Neural progenitor cell (in vitro differentiated cells): ENCODE measurements at places on chromosomes 11 and 22. TPM values are rescaled to one million over a fixed set of nuclear protein-coding genes. Genes with fewer than 3 reads are reported as not detected.
A peak's percentile ranks its signal among the peaks of the same experiment; 100 is the strongest.

- DNase-seq, result no peak
These were observed 263.8 kb upstream of the NARS2 start for GRCh38 chr11:78838417-78838816.

- DNase-seq, result peak; percentile 33
These were observed 19.6 kb downstream of the CHID1 start for GRCh38 chr11:890794-891540.

DNA sequence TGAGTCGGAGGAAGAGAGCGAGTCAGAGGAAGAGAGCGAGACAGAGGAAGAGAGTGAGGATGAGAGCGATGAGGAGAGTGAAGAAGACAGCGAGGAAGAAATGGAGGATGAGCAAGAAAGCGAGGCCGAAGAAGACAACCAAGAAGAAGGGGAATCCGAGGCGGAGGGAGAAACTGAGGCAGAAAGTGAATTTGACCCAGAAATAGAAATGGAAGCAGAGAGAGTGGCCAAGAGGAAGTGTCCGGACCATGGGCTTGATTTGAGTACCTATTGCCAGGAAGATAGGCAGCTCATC, 780 bp downstream of the TRIM44 start:
- no peak for DNase-seq

GRCh38 chr11:11345099-11345498, 8.0 kb downstream of the CSNK2A3 start:
- DNase-seq, result no peak

DNA sequence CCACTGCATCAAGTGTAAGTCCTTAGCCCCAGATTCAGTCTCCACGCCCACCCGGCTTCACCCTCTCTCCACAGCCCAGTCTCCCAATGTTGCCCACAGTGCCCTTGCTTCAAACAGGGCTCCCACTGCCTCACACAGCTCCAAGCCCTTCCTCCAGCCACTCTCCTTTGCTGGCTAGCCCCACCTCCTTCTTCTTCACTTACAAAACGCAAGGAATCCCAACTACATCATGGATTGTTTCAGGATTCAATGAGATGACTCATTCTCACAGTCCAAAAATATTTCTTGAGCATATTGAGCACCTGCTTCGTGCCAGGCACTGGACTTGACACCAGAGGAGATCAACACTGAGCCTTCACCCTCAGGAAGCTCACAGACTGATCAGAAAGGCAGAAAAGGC, 533.5 kb downstream of the BUD13 start:
- no peak for DNase-seq

GRCh38 chr11:95072948-95073347, 6.2 kb downstream of the SRSF8 start:
- no peak for DNase-seq

GRCh38 chr11:135027461-135027860, 615.4 kb upstream of the B3GAT1 start:
- DNase-seq, result peak; percentile 82

The ELFN2 gene
- total RNA-seq, result 0.82 and 1.1 TPM in 2 replicates

The ELMOD1 gene
- total RNA-seq, result 0.19 TPM in 1 of 2 replicates, not detected in the other

The FAM168A gene
- 19.3 and 36.7 TPM in 2 replicates for total RNA-seq
